ENCODE measurements at places on chromosomes 12 and 14.

GRCh38 chr12:63977441-63977840 lies 132.9 kb downstream of the SRGAP1 start:
- no peak for DNase-seq

- DNase-seq, result no peak
Observed at GRCh38 chr12:115946092-115946491, 331.4 kb downstream of the MED13L start.

DNA sequence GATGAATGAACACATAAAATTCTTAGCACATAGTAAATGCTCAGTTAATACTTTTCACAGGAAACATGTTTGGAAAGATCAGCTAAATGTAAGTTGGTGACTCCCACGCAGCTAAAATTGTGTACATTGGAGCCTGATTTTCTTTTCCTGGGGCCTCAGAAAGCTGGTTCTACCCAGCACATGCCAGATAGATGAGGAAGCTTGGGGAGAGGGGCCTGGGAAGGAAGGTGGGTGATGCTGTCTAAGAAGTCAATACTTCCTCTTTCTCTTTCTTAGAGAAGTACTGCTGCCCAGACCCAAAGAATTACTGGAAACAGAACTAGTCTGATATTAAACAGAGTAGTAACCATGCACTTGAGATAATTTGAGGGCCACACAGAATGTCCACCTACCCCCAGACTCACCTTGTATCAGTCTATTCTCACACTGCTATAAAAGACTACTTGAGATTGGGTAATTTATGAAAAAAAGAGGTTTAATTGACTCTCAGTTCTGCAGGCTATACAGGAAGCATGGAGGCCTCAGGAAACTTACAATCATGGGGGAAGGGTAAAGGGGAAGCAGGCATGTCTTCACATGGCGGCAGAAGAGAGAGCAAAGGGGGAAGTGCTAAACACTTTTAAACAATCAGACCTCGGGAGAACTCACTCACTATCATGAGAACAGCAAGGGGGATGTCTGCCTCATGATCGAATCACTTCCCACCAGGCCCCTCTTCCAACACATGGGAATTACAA lies 123.3 kb upstream of the MED13L start:
- no peak for DNase-seq

DNA sequence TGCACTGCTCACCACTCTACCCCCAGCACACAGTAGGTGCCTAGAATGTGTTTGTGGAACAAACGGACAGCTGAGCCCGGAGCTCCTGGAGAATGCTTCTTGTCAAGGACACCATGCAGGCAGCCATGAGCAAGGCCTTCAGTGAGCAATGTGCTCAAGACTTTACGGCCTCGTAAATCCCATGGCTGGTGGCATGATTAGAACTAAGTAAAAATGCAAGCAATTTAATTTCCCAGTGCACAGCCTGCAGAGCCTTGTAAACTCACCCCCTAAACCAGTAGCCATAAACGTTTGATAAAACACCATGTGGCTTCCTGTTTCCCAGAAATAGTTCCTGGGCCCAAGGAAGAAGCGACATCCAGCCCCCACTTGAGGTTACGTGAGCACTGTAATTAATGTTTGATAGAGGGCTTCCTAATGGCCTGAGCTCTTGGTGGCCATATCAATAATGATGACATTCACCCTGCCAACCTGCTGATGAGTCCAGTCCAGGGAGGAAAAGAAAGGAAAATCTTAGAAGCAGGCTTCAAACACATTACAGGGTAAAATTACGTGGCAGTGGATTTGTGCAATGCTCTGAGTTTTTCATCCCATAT lies 36.4 kb upstream of the FICD start:
- no peak for DNase-seq

- DNase-seq, result no peak
Observed at GRCh38 chr12:2640709-2641108, 154.1 kb upstream of the FKBP4 start.

GRCh38 chr14:27006570-27006969 lies 408.7 kb upstream of the NOVA1 start:
- no peak for DNase-seq

- DNase-seq, result no peak
Observed at GRCh38 chr12:57536597-57536942, 10.4 kb downstream of the DCTN2 start.

GRCh38 chr14:75673345-75674035 lies 12.4 kb downstream of the TTLL5 start:
- no peak for DNase-seq

DNA sequence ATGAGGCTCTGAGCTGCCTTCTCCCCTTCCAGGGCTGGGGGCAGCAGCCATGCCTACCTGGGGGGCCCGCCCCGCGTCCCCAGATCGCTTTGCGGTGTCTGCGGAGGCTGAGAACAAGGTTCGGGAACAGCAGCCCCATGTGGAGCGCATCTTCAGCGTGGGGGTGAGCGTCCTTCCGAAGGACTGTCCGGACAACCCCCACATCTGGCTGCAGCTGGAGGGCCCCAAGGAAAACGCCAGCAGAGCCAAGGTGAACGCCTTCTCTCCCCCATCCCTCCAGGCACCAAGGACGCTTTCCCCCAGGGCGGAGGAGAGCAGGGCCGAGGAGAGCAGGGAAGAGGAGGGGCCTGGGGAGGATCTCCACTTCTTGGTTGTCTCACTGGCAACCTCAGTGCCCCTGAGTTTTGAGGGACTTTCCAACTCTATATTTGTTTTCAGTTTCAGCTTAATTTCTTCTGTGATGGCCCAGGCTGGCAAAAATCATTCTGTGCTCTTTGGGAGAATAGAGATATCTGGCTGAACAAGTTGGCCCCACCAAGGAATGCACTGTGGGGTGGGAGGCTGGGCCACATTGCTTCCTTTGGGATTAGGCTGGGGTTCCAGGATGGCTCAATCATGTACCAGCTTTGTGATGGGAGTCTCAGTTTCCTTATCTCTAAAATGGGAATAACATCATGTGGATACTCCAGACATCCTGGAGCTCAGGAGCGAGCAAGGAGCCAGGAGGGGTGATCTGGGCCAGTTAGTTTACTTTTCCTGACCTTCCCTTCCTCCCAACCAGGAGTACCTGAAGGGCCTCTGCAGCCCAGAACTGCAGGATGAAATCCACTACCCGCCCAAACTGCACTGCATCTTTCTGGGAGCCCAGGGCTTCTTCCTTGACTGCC lies 1.2 kb downstream of the KHNYN start:
- DNase-seq, result peak; percentile 52

GRCh38 chr14:36818246-36818645 lies 156.6 kb downstream of the PAX9 start:
- no peak for DNase-seq

DNA sequence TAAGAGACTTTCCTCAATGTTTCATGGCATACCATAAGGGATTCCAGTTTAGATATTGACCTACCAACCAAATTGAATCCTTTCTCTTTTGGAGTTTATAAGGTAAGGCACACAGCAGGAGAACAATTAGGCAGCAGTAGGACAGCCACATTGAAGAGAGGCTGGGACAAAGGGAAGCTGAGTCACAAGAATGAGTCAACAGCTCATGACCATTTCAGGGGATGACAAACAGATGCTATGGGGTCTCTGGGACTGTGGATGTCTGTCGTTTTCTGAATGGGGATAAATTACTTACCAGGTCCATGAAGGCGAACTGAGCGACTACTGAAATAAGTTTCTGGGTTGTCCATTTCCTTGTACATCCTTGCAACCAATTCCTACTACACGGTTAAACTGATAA lies 48.6 kb upstream of the E2F7 start:
- DNase-seq, result no peak

DNA sequence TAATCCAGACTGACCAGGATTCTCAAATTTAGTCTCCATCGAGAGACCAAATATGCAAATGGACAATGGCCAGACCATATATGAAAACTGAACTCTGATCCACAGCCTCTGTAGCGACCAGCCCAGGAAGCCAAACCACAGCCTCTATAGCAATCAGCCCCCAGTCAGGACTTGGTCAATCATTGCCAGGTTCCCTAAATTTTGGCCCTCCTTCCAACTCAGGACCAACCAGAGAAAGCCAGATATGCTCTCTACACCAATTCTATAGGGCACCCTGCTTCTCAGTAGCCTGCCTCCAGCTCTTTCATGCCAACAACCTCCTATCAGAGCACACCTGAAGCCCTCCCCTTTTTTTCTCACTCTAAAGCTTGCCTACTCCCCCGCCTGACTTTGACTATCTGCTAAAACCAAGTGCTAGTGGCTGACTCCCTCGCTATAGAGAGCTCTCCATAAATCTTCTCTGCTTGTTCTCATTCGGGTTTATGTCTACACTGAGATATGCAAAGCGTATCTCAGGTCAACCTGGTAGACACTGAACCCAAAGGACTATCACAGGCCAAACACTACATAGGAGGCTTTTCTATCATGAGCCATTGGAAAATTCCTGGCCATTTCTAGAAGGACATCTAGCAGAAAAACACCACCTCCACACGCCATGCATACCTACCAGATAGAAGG lies 110.5 kb upstream of the FUT8 start:
- no peak for DNase-seq

DNA sequence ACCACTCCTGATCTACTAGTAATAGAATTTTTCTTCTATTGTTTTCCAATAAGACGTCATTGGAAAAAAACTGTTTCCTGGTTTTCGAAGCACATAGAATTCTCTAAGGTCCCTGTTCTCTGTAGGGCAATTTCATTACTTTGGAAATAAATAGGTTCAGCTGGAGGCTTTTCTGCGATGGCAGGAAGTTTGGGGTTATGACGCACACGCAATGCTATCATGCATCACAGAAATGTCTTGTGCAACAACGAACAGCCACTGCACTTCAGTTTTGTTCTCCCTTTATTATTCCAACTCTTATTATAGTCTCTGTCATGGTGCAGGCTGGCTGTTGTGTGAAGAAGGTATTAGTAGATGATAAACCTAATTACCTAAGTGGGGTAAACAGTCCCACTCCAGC lies 59.0 kb downstream of the KCNK10 start:
- no peak for DNase-seq

DNA sequence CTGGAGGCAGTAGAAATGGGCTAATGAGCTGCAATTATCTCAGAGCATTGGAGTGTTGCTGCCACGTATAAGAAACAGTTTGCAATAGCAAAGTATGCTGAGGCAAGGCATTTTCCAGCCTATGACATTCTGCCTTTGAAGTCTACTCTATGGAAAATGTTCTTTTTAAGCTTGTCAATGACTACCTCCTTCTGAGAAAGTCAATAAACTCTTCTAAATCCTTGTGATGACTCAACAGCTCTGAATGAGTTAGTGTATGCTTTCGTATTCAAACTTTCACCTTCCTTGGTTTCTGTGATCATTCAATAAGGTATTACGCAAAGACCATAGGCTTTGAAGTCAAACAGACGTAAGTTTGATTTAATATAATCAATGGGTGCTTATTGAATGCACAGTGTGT lies 111.2 kb downstream of the CAPZA3 start:
- DNase-seq, result no peak

GRCh38 chr14:52106840-52107239 lies 38.0 kb upstream of the NID2 start:
- no peak for DNase-seq

DNA sequence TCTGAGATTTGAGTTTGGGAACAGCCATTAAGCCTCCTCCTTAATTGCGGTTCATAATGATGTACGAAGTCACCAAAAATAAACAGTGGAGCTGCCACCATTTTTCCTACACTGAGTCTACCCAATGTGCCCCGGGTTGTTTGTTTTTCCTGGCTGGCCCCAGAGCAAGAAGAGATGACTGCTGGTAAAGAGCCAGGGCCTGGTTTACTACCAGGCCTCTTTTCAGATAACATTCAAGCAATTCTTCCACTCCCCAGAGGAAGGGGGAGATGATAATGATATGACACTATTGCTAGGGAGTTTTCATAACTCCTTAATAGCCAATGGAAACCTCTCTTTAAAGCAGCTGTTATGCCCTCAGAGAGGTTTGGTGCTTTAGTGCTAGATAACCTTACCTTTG lies 42.3 kb downstream of the BRAP start:
- DNase-seq, result no peak

DNA sequence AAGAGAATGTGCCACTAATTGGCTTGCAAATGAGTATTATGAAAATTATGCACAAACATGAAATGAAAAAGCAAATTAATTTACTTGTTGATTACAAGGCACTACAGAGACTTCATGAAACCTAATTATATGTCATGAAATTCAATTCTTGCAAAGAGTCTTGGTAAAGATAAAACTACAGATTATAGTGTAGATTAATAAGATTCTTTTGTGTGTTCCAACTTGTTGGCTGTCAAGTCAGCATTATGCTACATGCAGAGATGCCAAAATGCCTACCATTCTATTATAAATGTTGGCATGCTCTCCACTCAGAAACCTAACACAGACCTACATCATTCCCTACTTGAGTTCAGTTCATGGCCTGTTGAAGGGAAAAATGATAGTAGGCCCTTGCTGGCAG lies 97.2 kb upstream of the KITLG start:
- no peak for DNase-seq

DNA sequence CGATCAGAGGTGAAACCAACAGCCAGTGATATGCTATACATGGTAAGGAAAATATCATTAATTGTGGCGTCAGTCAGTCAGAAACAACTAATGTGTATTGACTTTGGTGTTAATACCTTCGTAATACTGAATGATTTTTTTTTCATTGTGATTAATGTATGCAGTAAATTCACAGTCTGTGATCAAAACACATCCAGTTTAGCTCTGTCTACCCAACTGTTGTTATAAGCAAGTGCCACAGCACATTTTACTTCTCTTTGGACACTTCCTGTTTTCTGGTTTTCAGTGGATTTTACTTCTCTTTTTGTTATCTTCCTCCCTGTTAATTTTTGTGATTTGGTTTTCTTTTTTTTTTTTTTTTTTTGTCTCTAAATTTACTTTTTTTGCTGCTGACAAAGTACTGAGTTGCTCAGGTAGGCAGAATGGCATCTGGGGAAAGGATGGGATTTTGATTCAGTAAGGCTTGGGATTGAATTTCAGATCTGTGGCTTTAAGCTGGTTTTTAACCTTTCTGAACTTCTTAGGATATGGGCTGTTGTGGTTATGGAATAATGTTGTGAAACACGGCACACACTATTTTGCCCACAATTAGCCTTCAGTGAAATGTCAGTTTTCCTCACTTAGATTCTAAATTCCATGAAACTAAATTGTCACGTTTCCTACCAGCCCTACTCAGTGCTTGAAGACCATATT lies 604 bp downstream of the GLIPR1 start:
- DNase-seq, result no peak

DNA sequence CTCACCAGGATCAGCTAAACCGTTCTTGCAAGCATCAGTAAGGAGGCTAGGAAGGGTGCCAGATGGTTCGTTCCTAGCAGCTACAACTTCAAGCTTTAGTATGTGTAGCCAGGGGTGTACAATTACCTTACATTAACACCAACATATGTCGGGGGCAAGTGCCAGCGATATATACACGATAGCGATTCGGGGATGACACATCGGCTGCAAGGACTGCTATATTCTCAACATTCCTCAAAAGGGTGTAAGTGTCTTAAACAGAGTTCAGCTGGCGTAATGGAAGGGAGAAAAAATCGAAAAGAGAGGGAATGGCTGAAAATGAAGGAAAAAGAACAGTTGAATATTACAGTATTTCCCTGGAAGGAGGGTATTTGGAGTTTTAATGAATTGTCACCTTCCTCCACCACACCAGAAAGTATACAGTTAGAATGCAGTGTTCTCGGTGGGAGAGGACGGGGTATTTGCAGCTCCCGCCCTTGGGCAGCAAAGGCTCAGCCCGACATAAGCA lies 545 bp downstream of the LIMA1 start:
- no peak for DNase-seq

GRCh38 chr12:20390846-20391245 lies 22.5 kb downstream of the PDE3A start:
- no peak for DNase-seq

GRCh38 chr12:95673576-95673975 lies 117.0 kb downstream of the NTN4 start:
- DNase-seq, result no peak

- no peak for DNase-seq
Observed at GRCh38 chr12:122064025-122064777, 14.4 kb upstream of the MLXIP start.

Measured in stimulated activated CD4-positive, alpha-beta T cell treated with anti-CD3 and anti-CD28 coated beads, Interleukin-15, amount 100 ng/mL, for 1 hour (primary cell).